Activated naive CD8-positive, alpha-beta T cell treated with anti-CD3 and anti-CD28 coated beads for 36 hours (primary cell): ENCODE measurements at places on chromosomes 11 and 22.

GRCh38 chr11:91749251-91749650 lies 475.4 kb upstream of the FAT3 start:
- no peak for DNase-seq

- no peak for DNase-seq
These were observed 85.7 kb downstream of the IGLL5 start for GRCh38 chr22:22973336-22973735.

- no peak for DNase-seq
These were observed 22.1 kb upstream of the BDNF start for GRCh38 chr11:27722117-27722952.

DNA sequence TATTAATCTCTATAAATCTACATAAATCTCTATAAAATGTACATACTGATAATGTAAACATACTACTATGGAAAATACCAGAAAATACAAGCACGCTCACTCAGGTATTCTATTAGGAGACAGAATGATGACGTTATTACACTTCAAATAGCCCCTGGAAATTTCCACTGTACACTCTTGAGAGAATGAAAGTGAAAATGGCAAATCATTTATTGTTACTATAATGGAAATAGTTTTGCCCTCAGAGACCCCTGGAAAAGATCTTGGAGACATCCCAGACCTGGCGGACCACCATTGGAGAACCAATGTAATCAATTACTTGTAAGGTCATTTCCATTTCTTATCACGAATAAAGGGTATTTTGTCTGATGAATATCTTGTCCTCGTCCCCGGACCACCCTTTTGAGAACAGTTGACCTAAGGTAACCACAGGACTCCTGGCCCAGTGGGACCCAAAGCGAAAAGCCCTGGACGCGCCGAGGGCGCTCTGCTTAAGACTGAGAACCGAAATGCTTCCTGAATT lies 509 bp upstream of the PRRG4 start:
- no peak for DNase-seq

DNA sequence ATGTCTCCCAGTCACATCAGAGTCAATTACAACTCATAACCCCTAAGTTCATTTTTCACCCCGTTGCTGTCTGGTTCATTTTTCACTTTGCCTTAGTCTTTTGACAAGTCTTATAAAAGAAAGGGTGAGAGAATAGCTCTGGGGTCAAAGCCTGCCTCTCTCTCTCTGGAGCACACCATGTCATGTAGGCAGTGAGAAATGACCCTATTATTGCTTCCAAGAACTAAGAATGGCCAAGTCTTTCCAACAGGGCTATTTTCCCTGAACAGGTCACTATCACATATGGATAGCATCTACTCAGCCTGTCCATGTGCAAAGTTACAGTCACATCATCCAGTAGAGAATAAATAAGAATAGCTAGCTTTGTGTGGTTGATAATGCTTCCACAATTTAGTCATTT lies 655.5 kb upstream of the LRRC4C start:
- DNase-seq = no peak

DNA sequence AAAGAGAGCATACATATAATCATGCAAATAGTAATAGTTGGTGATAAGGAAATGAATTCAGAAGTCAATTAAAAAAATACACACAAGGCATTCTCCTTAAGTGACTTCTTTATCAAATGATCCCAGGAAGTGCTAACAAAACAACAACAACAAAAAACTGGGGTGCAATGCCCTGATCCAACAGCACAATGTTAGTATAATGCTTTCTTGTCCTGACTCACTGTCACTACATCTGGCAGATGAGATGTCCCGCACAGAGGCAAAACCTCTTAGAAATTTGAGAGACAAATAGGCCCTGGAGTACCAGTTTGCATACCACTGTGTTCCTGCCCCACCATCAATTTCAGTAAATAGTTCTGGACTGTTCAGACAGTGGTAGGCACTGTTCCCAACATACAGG lies 11.0 kb upstream of the AMBRA1 start:
- no peak for DNase-seq

- no peak for DNase-seq
These were observed 323.8 kb downstream of the BLID start for GRCh38 chr11:121792185-121792584.

- no peak for DNase-seq
These were observed 50.1 kb upstream of the SHANK2 start for GRCh38 chr11:71302534-71302909.
